ENCODE measurements at places on chromosomes 7 and 10.

GRCh38 chr7:16484453-16485158 is 19.1 kb upstream of the SOSTDC1 start:
- peak; percentile 14 for DNase-seq

GRCh38 chr7:7563269-7563668 is 3.4 kb upstream of the MIOS start:
- DNase-seq: no peak

DNA sequence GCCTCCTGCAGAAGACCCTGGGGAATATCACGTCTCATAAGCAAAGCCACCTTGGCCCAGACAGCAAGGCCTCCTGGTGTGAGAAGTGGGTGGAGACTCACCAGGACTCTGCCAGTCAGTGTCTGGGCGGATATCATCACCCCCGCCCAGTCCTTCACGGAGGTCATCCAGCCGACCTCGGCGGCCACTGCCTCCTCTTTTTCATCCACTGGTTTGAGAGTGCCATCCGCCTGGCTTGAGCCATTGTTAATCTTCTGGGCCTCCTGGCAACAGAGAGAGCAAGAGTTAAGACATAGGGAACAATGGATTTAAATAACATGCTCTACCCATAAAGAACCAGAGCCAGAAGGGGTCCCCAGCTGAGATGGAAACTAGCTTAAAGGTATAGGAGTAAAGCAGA is 233.8 kb downstream of the KCNMA1 start:
- no peak for DNase-seq

DNA sequence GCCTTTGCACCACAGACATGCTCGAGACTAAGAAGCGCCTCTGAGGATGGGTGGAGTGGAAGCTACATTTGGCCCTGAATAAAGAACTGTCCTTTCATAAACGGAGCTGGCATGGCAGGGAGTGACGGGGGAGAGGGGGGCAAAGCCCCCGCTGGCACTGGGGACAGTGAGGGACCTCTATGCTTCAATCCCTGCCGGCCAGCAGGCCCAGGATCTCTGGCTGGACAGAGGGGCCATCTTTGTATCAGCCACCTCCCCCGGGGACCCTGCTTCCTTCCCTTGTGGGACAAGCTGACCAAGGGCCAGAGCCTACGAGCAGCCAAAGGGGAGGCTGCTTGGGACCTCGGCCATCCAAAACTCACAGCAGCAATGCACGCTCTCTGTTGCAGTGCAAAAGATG is 28.2 kb upstream of the ECHDC3 start:
- no peak for DNase-seq

GRCh38 chr7:141362580-141363435 is 188.4 kb upstream of the AGK start:
- DNase-seq: peak; percentile 96

- peak; percentile 27 for DNase-seq
Measured at GRCh38 chr7:18685971-18686370, 190.4 kb downstream of the HDAC9 start.

DNA sequence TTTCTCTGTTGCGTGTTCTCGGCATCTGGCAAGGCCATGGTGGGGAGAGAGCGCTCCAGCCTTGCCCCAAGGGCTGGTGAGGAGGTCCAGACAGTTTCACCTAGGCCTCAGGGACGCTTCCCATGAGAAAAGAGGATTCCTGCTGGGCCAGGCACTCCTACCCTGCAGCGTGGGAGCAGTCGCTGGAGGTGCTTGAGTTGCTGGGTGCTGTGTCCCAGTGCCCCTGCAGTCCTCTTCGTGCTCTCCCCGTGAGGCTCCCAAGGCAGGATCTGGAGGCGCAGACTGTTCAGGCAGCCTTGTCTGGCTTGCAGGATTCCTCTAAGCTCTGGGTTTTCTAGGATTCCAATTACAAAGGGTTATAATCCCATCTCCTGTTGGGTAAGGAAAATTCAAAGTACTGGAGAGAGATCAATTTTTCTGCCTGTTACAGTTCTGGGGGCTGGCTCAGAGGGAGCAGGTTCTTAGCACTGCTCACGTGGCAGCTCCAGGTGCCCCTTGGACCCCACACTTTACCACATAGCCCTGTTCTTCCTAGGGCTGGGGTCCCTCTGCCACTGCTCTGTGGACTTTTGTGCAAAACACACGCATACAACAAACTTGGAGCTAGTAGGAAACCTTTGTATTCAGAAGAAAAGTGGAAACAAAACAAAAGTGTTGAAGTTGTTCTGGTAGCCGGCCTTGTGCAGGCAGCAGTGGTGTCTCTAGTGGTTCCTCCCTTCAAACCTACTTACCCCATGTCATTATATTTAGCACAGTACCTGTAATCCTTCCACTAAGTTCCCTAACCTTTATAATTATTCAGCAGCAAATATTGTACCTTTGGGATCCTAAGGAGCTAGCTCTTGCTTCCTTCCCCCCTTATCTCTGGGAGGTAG is 60.5 kb downstream of the CCNY start:
- no peak for DNase-seq

GRCh38 chr7:41438705-41439514 is 264.0 kb downstream of the INHBA start:
- peak; percentile 9 for DNase-seq
